ENCODE measurements at places on chromosomes 3 and 15.

DNA sequence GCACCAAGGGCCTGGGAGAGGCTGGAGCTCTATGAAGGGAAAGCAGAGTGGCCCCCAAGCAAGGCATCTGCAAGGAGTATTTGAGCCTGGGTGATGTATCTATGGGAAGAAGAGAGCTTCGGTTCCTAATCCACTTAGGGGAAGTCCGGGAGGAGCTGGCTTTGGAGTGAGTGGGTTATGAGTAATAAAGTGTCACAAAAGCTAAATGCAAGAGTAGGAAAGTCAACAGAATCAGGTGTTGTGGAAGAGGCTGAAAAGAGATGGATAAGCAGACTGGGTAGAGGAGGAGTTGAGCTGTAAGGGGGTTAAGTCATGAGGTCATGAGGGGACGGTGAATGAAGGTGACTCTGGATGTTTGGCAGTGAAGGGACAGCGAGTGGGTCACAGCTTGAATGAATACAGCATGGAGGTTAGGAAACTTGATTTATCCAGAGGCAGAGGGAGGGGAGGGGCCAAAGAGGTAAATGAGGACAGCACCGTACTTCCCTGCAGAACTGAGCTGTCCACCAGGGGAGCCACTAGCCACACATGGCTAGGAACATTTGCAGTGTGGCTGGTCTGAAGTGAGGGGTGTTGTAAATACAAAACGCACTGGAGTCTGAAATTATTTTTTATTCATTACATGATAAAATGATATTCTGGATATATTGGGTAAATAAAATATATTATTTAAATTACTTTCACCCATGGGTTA lies 83.3 kb downstream of the ADCY5 start:
- DNase-seq: no peak

DNA sequence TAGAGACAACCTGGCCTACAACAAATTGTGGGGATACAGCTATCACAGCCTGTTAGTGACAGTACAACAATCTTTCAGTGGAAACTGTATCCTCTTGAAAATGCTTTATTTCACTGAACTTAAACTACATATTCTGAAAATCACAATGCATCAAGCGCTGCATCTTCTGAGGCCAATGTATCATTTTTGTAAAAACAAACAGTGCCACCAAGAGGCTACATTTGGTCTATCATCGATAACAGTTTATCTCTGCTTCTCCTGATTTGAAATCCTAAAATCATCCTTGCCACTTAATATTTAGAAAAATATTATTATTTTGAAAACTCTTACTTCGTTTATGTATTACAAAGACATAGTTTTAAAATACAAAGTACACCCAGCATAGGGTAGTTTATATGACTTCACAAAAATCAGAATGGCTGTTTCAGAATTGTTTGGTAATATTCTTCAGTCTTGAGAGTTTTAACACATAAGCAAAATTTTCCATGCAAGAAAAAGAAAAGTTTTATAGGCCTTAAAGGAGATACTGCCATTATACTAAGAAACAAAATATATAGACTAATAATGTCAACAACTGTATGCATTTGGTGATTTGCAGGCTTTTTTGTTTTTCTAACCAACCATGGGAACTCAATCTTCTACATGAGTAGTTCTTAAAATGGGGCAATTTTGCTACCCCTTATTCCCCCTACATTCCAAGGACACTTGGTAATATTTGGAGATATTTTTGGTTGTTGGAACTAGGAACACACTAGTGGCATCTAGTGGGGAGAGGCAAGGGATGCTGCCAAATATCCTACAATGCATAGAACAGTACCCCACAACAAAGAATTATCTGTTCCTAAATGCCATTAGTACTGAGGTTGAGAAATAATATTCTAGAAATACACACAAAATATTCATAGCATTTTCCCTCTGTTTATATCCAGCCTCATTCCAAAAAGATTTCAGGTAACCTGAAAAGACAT lies 42.3 kb downstream of the WDR72 start:
- no peak for DNase-seq

DNA sequence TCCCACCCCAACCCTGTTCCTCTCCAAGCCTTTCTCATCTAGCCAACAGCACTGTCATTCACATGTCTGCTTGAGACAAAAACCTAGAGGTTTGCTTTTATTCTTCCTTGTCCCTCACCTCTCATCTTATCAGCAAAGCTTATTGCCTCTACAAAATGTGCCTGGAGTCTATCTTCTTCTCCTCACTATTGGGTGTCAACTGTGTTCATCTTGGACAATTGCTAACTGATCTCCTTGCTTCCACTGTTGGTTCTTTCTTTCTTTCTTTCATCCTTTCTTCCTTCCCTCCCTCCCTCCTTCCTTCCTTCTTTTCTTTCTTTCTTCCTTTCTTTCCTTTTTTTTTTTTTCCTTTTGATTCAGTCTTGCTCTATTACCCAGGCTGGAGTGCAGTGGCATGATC lies 48.2 kb downstream of the FOXL2 start:
- DNase-seq: no peak

DNA sequence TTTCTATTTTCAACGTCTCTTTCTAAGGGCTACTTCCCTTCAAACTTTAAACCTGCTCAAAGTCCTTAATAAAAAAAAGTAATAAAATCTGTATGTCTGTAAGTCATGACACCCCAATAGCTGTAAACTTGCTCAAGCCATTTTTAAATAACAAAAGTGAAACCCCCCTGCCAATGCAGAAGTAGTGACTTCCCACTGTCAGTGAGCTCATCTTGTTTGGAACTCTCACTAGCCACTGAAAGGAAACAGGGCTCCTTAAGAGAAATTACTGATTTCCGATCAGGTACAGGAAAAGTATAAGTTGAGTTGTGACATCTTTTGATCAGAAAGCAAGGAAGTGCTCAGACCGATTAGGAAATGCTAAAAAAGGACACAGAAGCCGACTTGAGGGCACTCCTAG lies 27.6 kb upstream of the GPR171 start:
- DNase-seq: no peak

- DNase-seq: no peak
Measured at GRCh38 chr3:47359323-47359722, 21.5 kb upstream of the PTPN23 start.

GRCh38 chr3:140250010-140250855 lies 315.2 kb downstream of the CLSTN2 start:
- no peak for DNase-seq

- no peak for DNase-seq
Measured at GRCh38 chr15:59013246-59013873, 25.9 kb downstream of the RNF111 start.

- DNase-seq: no peak
Measured at GRCh38 chr3:10780243-10780642, 35.8 kb upstream of the SLC6A11 start.

DNA sequence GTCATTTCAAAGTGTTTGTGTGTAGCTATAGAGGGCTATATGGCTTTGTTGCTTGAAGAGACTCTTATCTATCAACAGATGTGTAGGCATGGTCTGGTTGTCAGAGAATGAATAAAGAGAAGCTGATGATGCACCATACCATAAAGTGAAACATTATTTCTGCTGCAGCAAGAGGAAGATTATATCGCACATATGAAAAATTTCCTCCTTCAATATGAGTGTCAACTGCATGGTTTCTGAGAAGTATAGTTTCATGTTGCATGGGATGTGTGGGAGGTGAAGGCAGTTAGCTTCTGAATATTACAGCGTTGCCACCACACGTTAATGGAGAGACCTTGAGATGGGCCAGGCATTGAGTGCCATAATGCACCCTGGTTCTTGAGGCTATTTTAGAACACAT lies 217.9 kb downstream of the SATB1 start:
- no peak for DNase-seq

DNA sequence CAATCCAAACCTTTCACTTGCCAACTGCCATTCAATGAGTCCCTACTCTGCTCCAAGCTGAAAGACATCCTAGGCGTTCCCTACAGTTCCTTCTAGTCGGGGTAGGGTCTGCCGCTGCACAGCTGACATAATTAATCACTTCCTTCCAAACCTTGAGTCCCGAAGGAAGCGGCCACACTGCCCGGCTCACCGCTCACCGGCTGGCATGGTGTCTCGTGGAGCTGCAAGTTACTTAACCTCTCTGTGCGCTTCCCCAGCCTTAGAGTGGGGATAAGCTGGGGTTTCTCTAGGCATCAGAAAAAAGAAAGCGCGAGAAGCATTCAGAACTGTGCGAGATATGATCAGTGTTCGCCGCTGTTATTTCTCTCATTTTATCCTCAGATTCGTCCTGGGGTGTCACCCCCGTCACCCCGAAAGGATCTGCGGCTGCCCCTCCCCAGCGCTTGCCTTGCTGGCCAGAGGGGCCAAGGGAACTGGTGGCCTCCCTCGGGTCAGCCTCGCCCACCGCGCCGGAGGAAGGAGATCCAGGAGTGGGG lies 748 bp downstream of the MRPS25 start:
- no peak for DNase-seq

GRCh38 chr3:104297617-104298016 lies 1069.1 kb upstream of the ALCAM start:
- no peak for DNase-seq
